ENCODE measurements at places on chromosomes 12 and 14. TPM values are rescaled to one million over a fixed set of nuclear protein-coding genes. Genes with fewer than 3 reads are reported as not detected.

Gene GPRC5D
- total RNA-seq, result not detected

DNA sequence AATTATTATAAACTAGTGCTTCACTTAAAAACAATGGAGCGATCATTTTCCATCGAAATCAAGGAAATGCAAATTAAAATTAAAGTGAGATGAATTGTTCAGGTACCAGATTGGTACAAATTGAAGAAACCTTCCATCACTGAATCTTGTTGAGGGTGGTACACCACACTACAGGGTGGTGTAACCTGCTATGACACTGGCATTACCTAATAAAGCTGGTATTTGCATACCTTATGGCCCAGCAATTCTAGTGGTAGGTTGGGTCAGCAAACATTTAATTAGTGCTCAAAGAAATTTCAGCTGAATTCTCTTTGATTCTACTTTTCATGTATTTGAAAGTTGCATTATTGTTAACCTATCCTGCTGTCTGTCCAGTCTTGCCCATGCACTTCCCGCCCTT is 9.2 kb downstream of the TIGAR start:
- H3K4me3 ChIP-seq, result no peak overlapping the region
- H3K27me3 ChIP-seq, result no peaks in the 10 kb centered on the region
- H3K4me1 ChIP-seq, result no peaks in the 10 kb centered on the region
- no peak for DNase-seq
- H3K27ac ChIP-seq, result no peak overlapping the region

GRCh38 chr12:129152351-129153104 is 299.2 kb downstream of the GLT1D1 start:
- no peak for DNase-seq
- H3K27me3 ChIP-seq, result no peaks in the 10 kb centered on the region
- H3K4me3 ChIP-seq, result no peak overlapping the region
- no peaks in the 10 kb centered on the region for H3K36me3 ChIP-seq
- H3K27ac ChIP-seq, result no peak overlapping the region

DNA sequence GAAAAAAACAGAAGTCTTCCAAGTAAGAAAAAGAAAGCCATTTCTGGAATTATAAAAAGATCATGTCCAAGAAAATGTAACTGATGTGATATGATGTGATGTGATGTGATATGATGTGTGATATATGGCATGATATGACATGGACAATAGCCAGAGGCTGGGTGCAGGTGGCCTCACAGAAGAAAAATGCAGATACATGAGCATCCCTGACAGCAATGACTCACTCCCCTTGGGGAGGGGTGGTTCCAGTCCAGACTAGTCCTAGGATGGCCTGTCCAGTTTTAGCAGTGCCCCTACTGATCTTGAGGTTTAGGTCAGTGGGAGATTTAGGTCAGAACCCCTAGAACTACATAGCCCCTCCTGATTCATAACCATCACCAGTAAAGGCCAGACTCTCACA is 3.5 kb upstream of the RHOJ start:
- no peaks in the 10 kb centered on the region for H3K4me1 ChIP-seq
- no peak for DNase-seq
- no peak overlapping the region for H3K27ac ChIP-seq
- H3K36me3 ChIP-seq, result no peaks in the 10 kb centered on the region
- H3K4me3 ChIP-seq, result no peak overlapping the region

Gene SLC25A47
- total RNA-seq, result not detected

DNA sequence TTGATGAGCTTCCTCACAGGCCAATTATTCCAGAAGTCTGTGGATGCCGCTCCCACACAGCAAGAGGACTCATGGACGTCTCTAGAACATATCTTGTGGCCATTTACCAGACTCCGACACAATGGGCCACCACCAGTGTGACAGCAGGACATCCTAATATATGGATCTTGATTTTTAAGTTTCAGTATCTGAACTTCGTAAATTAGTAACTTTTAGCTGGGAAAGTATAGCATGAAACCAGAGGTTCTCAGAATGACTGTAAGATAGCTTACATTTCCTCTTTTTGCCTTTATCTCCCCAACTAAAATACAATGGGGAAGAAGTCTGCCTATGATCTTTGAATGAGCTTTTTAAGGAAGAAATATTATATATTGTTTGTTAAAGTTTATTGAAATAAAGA is 87.0 kb downstream of the DNAI7 start:
- H3K27ac ChIP-seq, result peak overlapping the region; percentile 60
- DNase-seq, result peak; percentile 64
- H3K27me3 ChIP-seq, result no peaks in the 10 kb centered on the region

Gene ATN1
- 38.0 TPM for total RNA-seq

Gene MYF5
- not detected for total RNA-seq

DNA sequence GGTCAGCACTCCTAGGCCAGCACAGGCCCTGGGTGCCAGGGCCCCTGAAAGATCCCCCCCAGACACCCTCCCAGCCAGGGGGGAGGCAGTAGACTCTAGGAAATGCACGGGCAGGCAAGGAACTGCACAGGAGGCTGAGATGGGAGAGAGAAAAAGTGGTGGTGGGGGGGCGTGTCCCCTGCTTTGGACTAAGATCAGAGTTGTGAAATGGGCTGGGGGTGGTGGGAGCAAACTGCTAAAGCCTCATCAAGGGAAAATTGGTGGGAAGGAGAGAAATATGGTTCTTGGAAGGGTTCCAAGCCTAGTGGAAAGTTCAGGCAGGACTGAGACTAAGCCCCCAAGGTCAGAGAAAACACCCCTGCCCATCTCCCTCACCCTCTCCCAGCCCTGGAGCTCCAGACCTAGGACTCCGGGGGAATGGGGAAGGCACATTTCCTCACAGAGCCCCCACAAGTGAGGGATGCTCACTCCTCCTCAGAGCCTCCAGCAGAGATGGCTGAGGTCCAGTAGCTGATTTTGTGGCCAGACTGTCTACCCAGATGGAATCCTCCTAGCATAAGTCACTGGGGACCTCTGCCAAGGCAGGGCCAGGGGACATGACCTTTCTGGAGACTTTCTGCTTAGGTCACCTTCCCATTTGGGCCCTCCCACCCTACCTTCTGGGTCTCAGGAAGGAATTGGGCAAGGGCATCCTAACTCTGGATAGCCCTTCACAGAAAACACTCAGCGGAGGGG is 29.8 kb downstream of the FIGNL2 start:
- no peak overlapping the region for H3K27ac ChIP-seq
- H3K27me3 ChIP-seq, result peaks cover 16% of the 10 kb centered on the region
- no peaks in the 10 kb centered on the region for H3K4me1 ChIP-seq
- H3K36me3 ChIP-seq, result no peaks in the 10 kb centered on the region
- no peak for DNase-seq

Gene ANG
- 1.8 TPM for total RNA-seq

Gene ASIC1
- 0.13 TPM for total RNA-seq

GRCh38 chr14:24321212-24321975 is 10.1 kb downstream of the LTB4R start:
- H3K36me3 ChIP-seq, result no peaks in the 10 kb centered on the region
- no peaks in the 10 kb centered on the region for H3K27me3 ChIP-seq
- no peak overlapping the region for H3K27ac ChIP-seq
- no peak for DNase-seq

Gene GPR162
- total RNA-seq, result not detected

GRCh38 chr12:570921-571794 is 92.1 kb downstream of the NINJ2 start:
- H3K4me3 ChIP-seq, result no peak overlapping the region
- peaks cover 6% of the 10 kb centered on the region for H3K4me1 ChIP-seq
- no peak for DNase-seq

GRCh38 chr12:106247674-106248311 is at the start of gene CKAP4:
TSS of gene CKAP4 (minus strand) at chr12:106248020. CDS start at chr12:106247851, 169 bp downstream.
- H3K27me3 ChIP-seq, result no peaks in the 10 kb centered on the region
- peak within 1 kb of the TSS; percentile 95 for H3K4me3 ChIP-seq
- DNase-seq, result no peak
- H3K27ac ChIP-seq, result peak within 1 kb of the TSS; percentile 87
- H3K36me3 ChIP-seq, result no peaks in the 10 kb centered on the region

- H3K27ac ChIP-seq, result no peak overlapping the region
- no peaks in the 10 kb centered on the region for H3K36me3 ChIP-seq
- DNase-seq, result no peak
- H3K4me3 ChIP-seq, result no peak overlapping the region
- no peaks in the 10 kb centered on the region for H3K4me1 ChIP-seq
Observed at GRCh38 chr12:97985834-97986233, 523.2 kb downstream of the RMST start.

GRCh38 chr14:39365354-39365753 is 66.9 kb downstream of the FBXO33 start:
- H3K36me3 ChIP-seq, result no peaks in the 10 kb centered on the region
- H3K27me3 ChIP-seq, result no peaks in the 10 kb centered on the region
- H3K4me3 ChIP-seq, result no peak overlapping the region

DNA sequence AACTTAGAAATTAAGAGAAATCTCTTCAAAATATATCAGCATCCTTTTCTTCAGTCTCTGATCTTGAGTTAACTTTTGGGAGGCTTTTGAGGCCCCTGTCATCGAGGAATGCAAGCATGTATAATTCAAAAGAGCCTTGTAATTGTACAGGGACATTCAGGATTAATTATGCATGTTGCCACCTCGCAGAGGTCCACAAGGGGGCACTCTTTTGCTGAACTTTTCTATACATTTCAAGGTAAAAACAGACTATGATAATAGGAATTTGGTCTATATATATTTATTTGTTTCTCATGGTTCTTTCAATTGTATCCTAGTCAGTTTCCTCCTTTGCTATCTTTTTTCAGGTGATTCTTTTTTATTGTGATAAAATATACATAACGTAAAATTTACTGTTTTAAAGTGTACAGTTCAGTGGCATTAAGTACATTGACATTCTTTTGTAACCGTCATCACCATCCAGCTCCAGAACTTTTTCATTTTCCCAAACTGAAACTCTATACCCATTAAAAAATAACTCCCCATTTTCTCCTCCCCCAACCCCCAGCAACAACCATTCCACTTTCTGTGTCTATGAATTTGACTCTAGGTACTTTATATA is 47.0 kb upstream of the SLC2A13 start:
- no peaks in the 10 kb centered on the region for H3K4me1 ChIP-seq
- H3K27ac ChIP-seq, result no peak overlapping the region
- H3K4me3 ChIP-seq, result no peak overlapping the region

DNA sequence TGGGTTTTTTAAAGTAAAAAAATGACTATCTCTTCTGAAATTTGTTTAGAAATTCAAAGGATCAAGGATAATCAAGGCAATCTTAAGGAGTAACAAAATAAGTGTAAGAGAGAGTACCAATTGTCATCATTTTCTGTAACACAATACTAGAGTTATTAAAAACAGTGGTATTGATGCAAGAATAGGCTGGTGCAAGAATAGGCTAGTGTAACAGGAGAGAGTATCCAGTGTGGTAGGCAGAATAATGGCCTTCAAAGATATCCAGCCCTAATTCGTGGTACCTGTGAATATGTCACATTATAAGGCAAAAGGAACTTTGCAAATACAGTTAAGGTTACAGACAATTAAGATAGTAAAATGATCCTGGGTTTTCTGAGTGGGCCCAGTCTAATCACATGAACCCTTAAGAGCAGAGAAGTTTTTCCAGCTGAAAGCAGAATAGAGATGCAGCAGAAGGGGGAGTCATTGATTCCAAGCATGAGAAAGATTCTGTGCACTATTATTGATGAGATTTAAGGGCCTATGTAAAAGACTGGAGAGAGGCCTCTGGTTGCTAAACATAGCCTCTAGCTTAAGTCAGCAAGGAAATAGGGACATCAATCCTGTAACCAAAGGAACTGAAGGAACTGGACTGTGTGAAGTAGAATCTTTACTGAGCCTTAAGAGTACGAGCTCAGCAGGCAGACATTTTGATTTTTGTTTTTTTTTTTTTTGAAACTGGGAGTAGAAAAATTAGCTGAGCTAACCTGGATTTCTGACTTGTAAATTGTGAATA is 134.1 kb downstream of the GPHN start:
- no peak overlapping the region for H3K27ac ChIP-seq
- H3K4me1 ChIP-seq, result no peaks in the 10 kb centered on the region
- no peaks in the 10 kb centered on the region for H3K36me3 ChIP-seq
- no peaks in the 10 kb centered on the region for H3K27me3 ChIP-seq
- H3K4me3 ChIP-seq, result no peak overlapping the region

DNA sequence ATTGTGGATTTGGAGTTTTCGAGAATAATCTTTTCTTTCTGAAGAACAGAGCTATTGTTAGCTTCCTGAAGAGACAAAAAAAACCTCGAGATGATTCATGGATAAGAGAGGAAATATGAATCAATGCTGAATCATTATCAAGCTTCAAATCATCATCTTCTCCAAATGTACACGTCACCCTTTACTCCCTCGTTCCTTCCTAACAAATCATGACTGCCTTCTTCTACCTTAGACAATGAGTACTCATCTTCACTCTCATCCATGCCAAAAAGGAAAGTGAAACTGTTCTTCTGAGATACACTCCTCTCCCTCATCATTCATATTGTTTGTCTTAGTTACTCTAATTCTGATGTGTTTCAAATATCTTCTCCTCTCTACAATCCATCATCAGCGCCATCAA is 1115.8 kb upstream of the ATXN7L3B start:
- no peaks in the 10 kb centered on the region for H3K36me3 ChIP-seq
- H3K4me1 ChIP-seq, result no peaks in the 10 kb centered on the region
- H3K4me3 ChIP-seq, result no peak overlapping the region
- DNase-seq, result no peak
- H3K27ac ChIP-seq, result no peak overlapping the region

- H3K27ac ChIP-seq, result no peak overlapping the region
- no peak for DNase-seq
- no peak overlapping the region for H3K4me3 ChIP-seq
Observed at GRCh38 chr12:126430921-126431320, 1365.7 kb downstream of the AACS start.

Gene SPX
- total RNA-seq, result not detected

- H3K4me3 ChIP-seq, result no peak overlapping the region
- no peaks in the 10 kb centered on the region for H3K36me3 ChIP-seq
Observed at GRCh38 chr14:94152676-94153075, 21.4 kb upstream of the PPP4R4 start.

DNA sequence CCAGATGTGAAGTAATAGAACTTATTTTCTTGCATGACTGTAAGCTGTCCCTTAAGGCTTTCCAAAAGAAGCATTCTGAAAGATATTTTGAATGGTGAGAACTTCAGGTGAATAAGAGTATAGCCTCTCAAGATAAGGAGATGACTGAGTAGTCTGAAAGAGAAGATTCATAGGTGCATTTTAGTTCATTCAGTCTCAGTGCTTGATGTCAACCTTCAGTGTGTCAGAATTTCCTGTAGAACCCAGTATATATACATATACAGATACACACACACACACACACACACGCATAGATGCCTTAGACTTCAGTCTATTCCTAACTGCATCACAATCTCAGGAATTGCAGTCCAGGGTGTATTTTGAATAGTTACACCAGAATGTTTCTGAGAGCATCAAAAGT is 7.4 kb downstream of the BICDL1 start:
- H3K27me3 ChIP-seq, result no peaks in the 10 kb centered on the region
- no peaks in the 10 kb centered on the region for H3K36me3 ChIP-seq
- H3K4me3 ChIP-seq, result no peak overlapping the region
- no peak for DNase-seq

Gene SALL2
- 6.3 TPM for total RNA-seq

Gene SLC24A4
- not detected for total RNA-seq

- H3K27ac ChIP-seq, result no peak overlapping the region
- peaks cover 4% of the 10 kb centered on the region for H3K4me1 ChIP-seq
Observed at GRCh38 chr12:10562306-10562933, 51.0 kb downstream of the MAGOHB start.
